ENCODE measurements at places on chromosomes 3 and 15. TPM values are rescaled to one million over a fixed set of nuclear protein-coding genes. Genes with fewer than 3 reads are reported as not detected.

GRCh38 chr3:115190747-115191146, 43.7 kb upstream of the ZBTB20 start:
- no peak for DNase-seq

The CPEB1 gene
- 0.41 TPM for polyA plus RNA-seq

DNA sequence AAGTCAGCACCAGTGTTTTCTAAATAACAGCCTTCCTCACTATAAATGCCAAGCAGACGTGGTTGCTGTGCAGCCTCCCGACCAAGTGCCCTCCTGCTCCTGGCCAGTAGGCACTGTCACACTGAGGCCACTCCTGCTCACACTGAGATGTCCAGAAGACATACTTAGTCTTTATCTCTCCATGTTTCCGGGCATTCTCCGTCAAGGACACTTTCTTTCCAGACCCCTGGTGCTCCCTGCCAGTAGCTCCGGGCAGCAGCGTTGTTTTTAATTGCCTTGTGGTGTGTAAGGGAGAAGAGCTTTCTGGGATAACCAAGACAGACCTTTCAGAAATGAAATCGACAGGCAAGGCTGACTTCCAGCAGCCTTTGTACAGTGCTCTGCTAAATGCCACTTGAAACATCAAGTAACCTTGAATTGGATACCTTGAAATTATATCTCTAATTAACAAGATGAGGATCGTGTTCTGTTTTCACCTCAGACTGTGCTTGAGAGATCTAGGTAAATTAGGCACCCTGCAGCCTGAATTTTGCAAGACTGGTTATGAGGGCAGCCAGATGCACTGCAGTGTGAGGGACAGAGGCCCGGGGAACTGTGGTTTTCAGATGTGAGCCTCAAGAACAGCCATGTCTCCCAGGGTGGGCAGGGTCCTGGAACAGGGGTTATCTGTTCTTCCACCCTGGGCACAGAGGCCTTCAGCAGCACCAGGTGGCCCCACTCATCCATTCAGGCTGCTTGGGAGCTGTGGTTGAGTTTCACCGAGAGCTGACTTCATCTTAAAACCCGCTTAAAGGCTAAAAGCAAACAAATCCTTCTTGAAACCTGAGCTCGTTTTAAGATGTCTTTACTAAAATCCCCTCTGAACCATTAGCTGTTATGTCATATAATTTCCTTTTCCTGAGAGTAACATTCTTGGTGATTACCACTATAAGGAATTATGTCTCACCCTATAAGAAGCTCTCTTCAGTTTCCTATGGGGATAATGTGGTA, 105.5 kb upstream of the IL12A start:
- DNase-seq = no peak

DNA sequence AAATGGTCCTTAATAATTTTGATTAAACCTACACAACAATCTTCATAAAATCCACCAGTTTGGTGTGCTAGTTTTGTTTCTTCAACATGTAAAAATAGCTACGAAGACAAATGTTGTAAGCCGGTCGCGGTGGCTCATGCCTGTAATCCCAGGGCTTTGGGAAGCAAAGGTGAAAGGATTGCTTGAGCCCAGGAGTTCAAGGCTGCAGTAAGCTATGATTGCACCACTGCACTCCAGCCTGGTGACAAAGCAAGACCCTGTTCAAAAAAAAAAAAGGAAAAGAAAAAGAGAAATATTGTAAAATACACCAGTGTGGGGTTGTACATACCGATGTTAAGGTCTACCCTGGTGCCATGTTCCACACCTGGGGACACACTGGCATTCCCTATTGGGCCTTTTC, 75.1 kb downstream of the LDHAL6B start:
- no peak for DNase-seq

DNA sequence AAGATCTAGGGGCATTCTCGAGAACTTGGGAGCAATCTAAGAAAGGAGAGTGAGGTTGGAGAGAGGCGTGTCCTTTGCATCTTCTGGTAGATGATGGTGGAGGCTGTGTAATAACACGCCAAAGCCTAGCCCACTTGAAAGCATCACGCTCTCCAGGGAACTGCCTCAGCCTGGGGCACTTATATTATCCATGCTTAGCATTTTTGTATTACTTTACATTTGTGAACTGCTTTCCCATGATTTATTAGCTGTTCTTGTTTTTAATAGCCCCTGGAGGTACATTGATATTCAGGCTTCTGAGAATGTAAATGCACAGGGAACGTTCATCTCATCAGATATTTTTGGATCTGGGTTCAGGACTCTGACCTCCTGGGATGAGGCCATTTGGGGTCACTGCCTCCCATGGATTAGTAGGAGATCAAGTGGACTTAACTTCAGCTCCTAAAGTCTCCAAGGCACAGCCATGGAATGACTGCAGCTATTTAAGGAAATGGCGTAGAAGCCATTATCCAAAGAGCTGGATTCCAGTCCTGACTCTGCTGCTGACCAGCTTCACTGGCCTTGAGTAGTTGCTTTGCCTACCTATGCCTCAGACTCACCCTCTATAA, 124.9 kb downstream of the LPP start:
- no peak for DNase-seq

- DNase-seq = no peak
These were observed 6.3 kb upstream of the CRTC3 start for GRCh38 chr15:90523373-90523772.

DNA sequence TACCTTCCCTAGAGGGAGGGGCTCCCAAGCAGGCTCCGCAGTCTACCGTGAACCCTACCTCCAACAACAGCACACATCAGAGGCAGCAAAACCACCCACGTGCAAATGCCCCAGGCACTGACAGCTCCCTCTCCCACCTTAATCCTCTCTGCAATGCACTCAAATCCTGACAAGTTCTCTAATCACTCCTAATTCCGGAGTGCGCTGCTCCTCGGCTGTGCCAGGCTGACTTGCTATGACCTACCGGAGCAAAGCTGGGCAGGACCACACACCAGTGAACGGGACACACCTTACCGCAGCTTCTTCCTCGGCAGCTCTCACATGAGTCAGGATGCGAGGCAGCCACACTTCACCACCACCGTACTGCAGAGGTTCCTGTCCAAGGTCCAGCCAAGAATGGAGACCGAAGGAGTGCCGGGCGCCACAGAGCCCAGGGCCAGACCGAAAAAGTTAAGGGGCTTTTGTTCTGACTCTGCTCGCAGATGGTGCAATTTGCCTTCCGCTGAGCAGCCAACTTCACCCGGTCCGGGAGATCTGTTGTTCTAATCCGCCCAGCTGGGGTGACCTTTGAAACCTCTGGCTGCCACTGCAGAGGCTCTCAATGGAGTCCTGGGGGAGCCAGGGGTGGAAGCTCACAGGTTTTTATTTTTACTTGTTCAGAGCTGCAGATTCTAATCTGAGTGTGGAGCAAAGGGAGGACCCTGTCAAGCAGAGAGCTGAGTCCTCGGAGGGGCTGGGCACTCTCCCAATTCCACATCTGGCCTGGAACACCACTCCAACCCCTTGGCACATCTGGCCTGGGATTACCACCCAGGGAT, 84.4 kb downstream of the MYLK start:
- DNase-seq = no peak

- DNase-seq = no peak
These were observed 82.1 kb downstream of the NEK10 start for GRCh38 chr3:27287052-27287451.

DNA sequence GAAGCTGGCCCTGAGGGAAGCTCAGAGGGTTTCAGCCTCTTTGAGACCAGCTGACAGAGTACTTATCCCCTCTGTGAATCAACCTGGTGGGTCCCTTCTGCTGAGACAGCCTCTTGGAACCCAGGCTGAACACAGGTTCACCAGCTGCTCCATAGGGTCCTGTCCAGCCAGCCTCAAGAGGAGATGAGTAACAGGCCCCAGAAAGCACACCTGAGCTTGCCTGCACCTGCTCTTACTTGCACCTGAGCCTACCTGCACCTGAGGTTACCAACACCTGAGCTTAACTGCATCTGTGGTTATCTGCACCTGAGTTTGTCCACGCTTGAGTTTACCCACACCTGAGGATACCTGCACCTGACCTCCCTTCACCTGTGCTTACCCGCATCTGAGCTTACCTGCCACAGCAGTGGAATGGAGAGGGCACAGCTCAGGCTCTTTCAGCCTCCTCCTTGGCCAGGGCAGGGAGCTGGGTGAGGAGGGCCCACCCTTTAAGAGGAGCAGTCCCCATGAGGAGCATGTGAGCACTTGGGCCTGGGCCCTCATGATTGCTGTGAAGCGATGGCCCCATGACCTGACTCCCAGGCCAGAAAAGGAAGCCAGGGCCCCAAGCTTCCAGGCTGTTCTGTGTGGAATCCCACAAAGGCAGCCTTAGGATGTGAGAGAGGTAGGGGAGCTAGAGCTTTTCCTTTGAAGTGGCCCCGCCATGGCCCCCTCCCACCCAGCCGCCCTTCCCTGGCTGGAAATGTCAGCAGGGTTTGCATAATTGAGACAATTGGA, at the start of gene TRPM1:
Gene TRPM1 (minus strand): TSS at position 464 of the 777 bp plus-strand sequence. CDS start 20,370 bp downstream, outside the sequence.
- no peak for DNase-seq

GRCh38 chr3:126194713-126195305, 14.4 kb upstream of the ALDH1L1 start:
- no peak for DNase-seq

GRCh38 chr3:44323341-44323955, 15.1 kb upstream of the TCAIM start:
- peak; percentile 54 for DNase-seq

The ACOX2 gene
- polyA plus RNA-seq = 23.0 TPM

The CCR1 gene
- polyA plus RNA-seq = 3.1 TPM

The ATP8B4 gene
- polyA plus RNA-seq = 4.3 TPM

GRCh38 chr3:192422997-192423342, 304.4 kb downstream of the FGF12 start:
- no peak for DNase-seq

The KCTD6 gene
- polyA plus RNA-seq = 12.3 TPM

GRCh38 chr3:12222775-12223485, 64.2 kb upstream of the TIMP4 start:
- DNase-seq = no peak

GRCh38 chr3:194577986-194578905, 55.0 kb downstream of the TMEM44 start:
- no peak for DNase-seq

DNA sequence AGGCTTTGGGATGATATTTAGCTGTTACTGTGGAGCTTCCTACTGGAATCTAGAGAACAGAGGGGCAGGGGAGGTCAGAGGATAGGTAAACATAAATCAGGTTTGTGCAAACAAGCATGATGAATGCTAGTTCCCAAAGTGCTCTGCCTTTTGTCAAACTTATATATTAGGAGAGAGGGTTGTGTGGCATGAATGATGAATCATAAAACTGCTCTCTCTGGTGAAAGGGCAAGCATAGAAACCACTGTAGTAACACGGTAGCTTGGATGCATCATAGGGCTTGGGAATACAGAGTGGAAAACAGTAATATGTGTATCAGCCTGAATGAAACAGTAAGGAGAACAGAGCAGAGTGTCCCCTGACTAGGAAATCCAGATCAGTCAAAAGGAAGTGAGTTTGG, 486.7 kb downstream of the IL5RA start:
- no peak for DNase-seq

GRCh38 chr15:58252586-58253323, 114.6 kb downstream of the AQP9 start:
- no peak for DNase-seq

The SNTN gene
- not detected for polyA plus RNA-seq

The APBA2 gene
- polyA plus RNA-seq = 4.4 TPM

DNA sequence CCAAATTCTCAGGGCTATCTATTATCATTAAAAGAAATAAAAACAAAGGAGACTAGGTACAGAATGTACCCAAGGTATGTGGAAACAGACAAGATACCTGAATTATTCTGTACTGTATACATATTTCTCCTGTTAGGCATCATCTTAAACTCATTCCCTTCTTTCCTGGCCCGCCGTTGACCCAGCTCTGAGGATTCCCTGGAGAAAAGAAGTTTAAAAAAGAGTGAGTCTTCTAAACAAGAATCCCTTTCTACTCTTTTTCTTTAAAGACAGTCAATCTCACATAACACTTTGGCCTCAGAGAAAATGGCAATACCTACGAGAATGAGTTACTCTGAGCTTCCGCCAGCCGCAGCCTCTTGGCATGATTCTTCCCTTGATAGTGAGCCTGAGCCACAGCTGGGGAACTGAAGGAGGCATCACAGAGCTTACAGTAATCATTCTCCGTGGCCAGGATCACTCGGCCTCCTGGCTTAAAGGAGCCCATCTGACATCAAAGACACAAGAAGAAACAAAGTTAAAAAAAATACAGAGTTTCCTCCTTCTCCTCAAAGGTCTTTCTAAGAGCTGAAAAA, 44.2 kb downstream of the ZMAT3 start:
- DNase-seq = peak; percentile 23

DNA sequence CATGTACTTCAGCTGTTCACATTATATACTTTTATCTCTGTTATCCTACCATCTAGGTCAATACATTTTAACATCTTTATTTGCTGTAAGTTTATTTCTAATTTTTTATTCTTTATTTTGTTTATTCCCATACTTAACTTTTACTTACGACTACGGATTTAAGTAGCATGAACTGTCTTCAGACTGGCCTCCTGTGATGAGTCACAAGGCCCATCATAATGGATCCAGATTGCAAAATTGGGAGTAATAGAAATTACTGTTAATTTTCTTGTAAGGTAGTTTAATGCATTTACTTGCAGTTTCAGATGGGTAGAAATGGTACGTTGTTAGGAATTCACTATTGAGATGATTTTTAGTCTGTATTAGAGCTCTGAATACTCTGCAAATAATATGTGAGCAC, 45.9 kb downstream of the PPARG start:
- no peak for DNase-seq

- no peak for DNase-seq
These were observed 67.8 kb upstream of the ATP10A start for GRCh38 chr15:25930931-25931330.

The HCN4 gene
- not detected for polyA plus RNA-seq

DNA sequence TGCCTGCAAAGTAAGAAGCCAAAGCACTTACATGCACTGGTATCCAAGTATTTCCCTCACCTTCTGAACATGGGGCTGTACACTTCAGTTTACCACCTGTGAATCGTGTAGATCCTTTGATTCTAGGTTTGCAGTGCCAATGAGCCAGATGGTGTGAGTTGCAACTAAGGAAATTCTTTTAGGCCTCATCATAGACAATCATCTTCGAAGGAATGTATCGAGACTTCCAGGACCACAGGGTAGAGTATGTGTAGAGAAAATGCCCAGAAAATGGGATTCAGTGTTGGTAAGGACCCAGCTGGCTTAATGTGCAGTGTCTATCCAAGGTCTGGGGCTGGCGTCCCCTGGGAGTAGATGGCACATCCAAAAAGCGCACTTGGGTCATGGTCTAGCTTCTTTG, 323.2 kb upstream of the TPM1 start:
- DNase-seq = no peak

- DNase-seq = no peak
These were observed 238.0 kb upstream of the CTNNB1 start for GRCh38 chr3:40961104-40961857.

All from hindlimb muscle (tissue), 1 donor.